NCI-H1092 treated with DMSO at 0.1 percent for 48 hours (cell line): ENCODE measurements at places on chromosomes 11 and 22.
A peak's percentile ranks its signal among the peaks of the same experiment; 100 is the strongest.

DNA sequence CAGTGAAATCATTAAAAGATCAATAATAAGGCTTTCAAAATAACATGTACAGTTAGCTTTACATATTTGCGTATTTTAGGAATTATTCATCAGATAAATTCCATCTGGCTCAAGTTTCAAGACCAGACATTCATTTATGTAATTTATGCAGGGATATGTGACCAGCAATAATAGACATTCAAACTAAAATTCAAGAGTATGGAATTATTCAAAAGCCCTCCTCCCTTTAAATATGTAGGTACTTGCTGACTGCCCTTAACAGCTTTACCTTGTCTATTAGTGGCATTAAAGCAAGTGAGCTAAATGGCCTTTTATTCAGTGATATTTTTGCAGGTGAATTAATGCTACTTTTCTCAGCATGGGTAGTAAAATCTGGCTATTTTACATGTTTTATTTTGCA lies 126.1 kb downstream of the LRRC4C start:
- DNase-seq: no peak

DNA sequence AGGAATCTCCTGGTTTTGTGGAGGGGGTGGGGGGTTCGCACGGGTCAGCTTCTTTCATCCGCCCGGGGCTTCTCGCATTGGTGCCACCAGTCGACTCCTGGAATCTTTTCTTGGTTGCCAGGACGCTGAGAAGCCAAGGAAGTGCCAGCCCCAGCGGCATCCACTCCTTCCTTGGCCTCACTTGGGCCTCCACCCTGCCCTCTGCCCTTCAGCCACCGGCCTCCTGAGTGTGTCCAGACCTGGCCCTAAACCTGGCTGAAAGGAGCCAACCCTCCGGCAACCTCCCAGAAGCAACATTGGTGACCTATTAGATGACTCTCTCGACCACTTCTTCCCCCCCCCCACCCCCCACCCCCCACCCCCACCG lies 518 bp upstream of the GALNT18 start:
- no peak for DNase-seq

DNA sequence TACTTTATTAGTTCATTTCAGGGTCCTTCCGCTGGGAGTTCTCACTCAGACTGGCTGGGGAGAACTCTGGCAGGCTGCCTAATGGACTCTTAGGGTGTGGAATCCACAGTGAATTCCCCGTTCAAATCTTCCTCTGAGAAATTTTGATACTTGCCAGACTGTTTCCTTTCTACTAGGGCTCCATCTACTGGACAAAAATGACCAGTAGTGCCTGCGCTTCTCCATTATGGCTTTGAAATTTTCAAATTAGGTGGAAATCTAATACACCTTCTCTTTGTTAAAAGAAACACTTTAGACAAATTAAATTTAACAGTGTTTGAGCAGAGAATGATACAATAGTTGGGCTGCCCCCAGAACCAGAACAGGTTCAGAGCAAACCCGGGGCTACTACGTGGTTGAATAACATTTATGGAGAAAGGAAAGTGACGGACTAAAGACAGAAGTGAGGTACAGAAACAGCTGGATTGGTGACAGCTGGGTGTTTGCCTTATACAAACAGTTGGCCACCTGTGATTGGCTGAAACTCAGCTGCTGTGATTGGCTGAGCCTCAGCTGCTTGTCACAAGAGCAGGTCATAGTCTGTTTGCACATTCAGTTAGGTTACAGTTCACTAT lies 52.9 kb upstream of the FDX1 start:
- peak; percentile 89 for DNase-seq

DNA sequence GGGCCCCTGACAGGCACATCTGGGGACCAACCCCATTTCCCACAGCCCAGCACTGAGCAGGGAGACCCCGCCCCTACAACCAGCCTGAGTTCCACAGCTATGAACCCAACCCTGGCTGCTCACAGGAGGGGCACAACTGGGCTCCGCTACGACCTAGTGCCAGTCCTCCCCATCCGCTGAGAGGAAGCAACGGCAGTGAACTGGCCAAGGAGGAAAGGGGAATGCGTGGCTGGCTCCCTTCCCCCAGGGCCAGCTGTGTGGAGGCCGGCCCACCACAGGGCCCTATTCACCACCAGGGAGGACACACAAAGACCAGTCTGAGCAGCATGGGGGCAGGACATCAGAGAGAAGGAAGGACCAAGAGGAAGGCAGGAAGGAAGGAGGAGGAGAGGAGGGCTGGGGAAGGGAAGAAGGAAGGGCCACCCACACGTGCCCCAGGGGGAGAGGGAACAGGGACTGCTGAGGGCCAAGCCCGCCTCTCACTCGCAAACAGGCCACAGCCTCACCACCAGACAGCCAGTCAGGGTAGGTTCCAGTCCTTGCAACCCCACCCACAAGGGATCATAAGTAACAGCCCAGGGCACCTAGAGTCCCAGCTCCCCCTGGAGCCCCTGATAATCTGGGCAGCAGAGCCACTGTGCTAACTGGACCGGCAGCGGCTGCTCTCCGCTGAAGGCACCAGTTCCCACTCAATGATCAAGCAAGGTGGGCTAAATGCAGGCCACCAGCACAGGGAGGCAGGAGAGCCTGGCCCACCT lies 8.5 kb upstream of the GAL3ST1 start:
- DNase-seq: no peak

DNA sequence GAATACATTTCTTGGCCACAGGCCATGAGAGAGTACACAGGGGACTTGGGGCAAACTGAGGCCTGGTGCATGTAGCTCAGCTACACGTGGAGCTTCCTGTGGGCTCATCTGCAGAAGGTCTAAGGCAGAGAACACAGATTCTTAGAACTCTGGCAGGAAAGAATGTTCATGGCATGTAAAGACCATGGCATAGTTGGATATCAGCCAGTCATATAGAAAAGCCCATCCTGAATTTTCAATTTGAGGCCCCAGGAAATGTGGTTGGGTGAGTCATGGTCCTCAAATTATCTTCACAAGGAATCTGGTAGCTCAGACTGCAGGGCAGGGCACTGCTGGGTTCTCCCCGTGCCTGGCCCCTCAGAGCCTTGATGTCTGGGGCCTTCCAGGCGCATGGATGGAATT lies 13.7 kb upstream of the ST3GAL4 start:
- no peak for DNase-seq

DNA sequence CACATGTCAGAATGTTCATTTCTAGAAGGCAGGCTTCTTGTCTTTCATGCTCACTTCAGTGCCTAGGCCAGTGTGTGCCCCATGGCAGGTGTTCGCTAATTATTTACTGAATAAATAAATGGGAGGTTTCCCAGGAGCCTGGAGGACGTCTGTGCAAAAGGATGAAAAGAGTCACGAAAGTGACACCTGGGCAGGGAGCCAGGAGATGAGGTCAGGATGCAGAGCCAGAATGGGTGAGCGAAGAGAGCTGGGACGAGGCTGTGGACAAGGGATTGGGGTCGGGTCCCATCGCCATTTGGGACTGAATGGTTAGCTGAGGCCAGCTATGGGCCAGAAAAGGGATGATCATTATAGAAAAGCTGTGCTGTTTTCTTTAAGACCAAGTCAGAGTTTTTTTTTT lies 560.4 kb downstream of the TBC1D22A start:
- peak; percentile 25 for DNase-seq

DNA sequence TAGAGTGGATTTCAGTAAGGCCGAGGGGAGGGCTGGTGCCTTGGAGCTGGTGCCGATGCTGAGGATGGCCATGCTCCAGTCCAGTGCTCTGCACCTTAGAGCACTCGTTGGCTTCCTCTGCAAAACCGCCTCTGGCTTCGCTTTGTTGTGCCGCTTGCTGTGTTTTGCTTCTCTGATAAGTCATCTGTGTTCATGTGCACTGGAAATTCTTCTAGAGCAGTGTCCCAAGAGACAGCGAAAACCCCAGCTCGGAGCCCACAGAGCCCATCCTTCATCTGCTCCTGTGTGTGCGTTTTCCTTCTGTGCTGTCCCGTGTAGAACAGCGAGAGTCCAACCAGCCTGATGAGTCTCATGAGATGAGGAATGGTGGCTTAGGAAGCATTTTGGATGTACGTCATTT lies 12.1 kb downstream of the FAM118A start:
- no peak for DNase-seq

DNA sequence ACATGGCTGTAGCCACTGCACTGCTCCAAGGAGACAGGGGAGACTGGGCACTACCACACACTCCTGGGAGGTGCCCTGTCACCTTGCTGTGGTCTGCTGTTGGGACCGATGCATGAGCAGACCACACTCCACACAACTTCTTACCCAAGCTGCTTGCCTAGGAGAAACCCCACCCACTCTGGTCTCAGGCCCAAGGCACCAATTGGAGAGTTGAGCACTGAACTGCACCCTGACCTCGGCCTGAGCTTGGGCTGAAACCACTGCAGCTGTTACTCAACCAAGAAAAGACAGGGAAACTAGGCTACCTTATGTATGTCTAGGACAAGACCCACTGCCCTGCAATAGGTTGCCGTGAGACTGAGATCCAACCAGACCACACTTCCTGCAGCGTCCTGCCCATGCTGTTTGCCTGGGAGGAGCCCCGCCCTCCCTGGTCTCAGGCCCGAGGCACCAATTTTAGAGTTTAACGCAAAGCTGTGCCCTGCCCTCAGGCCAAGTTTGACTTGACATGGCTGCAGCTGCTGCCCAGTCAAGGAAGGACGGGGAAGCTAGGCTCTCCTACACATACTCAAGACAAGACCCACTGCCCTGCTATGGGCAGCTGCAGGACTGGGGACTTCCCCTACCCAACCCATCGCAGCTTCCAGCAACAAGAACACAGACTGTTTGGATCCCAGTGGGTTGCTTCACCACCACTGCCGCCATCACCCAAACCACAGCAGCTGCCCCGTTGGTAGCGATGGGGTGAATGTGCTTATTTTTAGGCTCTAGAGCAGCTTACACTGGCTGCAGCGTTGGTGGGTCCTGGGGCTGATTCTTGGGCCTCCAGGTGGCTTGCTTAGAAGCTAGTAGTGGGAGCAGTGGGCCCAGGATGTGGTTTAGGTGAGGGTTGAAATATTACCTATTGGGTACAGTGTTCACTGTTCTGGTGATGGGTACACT lies 66.8 kb downstream of the BRD1 start:
- DNase-seq: no peak
